ENCODE measurements at places on chromosomes 3 and 15.
A peak's percentile ranks its signal among the peaks of the same experiment; 100 is the strongest.

- DNase-seq, result no peak
Measured at GRCh38 chr15:31733424-31733823, 296.9 kb upstream of the CHRNA7 start.

GRCh38 chr15:80752204-80752603 is 27.0 kb upstream of the CEMIP start:
- DNase-seq, result no peak

GRCh38 chr3:186896875-186897274 is 33.5 kb upstream of the ST6GAL1 start:
- DNase-seq, result no peak

- DNase-seq, result peak; percentile 67
Measured at GRCh38 chr3:64530434-64531049, 157.3 kb downstream of the ADAMTS9 start.

- DNase-seq, result no peak
Measured at GRCh38 chr15:92343924-92344643, 49.6 kb upstream of the ST8SIA2 start.

GRCh38 chr3:58116985-58117384 is 93.8 kb downstream of the DNASE1L3 start:
- no peak for DNase-seq

DNA sequence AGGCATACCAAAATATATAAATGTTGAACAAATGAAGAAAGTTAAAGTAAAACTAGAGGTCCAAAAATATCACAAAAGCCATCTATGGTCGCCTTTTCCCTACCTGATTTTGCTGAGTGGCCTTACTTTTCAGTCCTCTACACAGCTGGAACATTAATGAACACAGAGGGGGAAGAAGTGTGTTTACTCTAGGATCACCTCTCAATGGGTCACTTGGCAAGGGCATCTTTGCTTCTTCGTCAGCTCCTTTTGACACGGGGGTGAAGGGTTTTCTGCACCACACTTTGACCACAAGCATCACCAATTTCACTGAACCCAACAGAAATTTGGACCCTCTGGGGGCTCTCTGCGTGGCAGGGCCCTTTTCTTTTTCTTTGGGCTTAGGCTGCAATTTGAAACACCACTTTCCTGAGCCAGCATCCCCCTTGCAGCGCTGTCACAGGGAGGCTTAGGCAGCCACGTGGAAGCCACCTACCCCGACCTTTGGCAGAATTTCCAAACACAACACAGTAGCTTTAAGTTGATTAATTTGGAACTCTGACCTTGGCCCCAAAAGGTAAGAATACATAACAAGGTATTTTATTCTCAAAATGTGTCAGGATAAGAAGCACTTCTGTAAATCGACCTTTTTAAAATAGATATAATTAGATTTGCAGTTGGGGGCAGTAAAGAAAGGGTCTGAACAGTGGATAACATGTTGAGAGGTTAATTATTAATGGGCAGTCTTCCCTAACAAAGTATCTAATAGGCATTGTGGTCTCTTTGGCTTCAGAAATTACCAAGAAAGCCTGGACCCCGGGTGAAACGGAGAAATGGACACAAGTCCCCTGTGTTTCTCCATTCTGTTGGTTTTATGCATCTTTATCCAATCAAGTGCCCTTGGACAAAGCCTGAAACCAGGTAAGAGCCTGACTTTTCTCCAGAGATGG is at the start of gene LIPC:
TSS of gene LIPC (plus strand) at position 771 of the 929 bp plus-strand sequence. CDS start at position 813, 42 bp downstream.
- DNase-seq, result no peak

- no peak for DNase-seq
Measured at GRCh38 chr3:190548031-190548656, 34.3 kb downstream of the IL1RAP start.

- DNase-seq, result no peak
Measured at GRCh38 chr3:197329382-197329781, 31.0 kb upstream of the DLG1 start.
